OCI-LY7 (cell line): ENCODE measurements at places on chromosomes 5 and 9. TPM values are rescaled to one million over a fixed set of nuclear protein-coding genes. Genes with fewer than 3 reads are reported as not detected.
A peak's percentile ranks its signal among the peaks of the same experiment; 100 is the strongest.

- DNase-seq: no peak
These were observed 364.2 kb upstream of the CLINT1 start for GRCh38 chr5:158223054-158223600.

- DNase-seq: peak; percentile 4
These were observed 1.4 kb downstream of the SAP30L start for GRCh38 chr5:154447089-154447725.

- DNase-seq: no peak
These were observed 152.3 kb downstream of the TSSK1B start for GRCh38 chr5:113282472-113282871.

Gene RGS14
- 41.7 and 46.3 TPM in 2 replicates for total RNA-seq

DNA sequence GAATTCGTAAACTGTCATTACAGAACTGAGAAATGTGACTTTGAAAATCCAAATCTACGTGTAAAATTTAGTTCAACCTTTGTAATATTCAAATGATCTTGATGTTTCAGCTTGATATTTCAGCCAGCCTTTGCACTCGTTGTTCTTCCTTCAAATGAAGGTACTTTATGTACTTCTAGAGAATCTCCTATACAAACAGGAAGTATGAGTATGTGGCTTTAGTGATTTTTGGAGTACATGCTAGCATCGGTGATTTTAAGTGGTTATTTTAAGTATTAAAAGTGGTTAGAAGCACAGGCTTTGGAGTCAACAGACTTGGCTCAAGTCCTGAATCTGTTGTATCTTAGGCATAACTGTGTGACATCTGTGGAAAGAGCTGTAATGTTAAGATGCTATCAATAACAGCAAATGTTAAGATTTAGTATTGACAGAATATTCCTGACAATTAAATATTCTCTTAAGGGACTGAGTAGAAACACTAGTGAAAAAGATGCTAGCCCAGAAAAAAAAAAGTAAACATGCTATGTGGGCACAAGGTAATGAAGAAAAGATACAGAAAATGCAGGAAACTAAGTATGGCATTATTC lies 398.0 kb downstream of the ADGRV1 start:
- DNase-seq: no peak

Gene DENND4C
- 18.8 and 27.4 TPM in 2 replicates for total RNA-seq

DNA sequence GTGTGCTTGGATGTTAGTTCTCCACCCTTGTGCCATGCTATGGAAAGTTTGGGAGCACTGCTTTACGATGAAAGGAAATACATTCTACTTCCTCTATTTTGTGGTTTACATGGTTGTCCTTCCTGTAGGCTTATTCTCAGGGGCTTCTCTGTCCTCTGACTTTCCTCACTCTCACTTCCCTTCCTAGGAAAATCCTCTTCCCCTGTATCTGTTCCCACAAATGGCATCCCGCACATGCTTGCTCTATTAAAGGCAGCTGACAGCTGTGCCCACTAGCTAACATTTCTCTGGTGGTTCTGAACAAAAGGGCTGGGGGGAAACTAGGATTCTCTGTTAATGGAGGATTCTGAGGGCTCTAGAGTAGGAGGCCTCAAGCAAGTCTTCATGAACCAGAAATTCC lies 52.4 kb downstream of the FAM170A start:
- no peak for DNase-seq

Gene NAIP
- total RNA-seq: 14.0 and 15.7 TPM in 2 replicates

Gene SKIC3
- total RNA-seq: 73.9 and 81.2 TPM in 2 replicates

Gene NR6A1
- total RNA-seq: 21.7 and 23.0 TPM in 2 replicates

- DNase-seq: peak; percentile 51
These were observed 47.1 kb upstream of the CTSL start for GRCh38 chr9:87678650-87679355.
